ENCODE measurements at places on chromosomes 4 and X. TPM values are rescaled to one million over a fixed set of nuclear protein-coding genes. Genes with fewer than 3 reads are reported as not detected.

DNA sequence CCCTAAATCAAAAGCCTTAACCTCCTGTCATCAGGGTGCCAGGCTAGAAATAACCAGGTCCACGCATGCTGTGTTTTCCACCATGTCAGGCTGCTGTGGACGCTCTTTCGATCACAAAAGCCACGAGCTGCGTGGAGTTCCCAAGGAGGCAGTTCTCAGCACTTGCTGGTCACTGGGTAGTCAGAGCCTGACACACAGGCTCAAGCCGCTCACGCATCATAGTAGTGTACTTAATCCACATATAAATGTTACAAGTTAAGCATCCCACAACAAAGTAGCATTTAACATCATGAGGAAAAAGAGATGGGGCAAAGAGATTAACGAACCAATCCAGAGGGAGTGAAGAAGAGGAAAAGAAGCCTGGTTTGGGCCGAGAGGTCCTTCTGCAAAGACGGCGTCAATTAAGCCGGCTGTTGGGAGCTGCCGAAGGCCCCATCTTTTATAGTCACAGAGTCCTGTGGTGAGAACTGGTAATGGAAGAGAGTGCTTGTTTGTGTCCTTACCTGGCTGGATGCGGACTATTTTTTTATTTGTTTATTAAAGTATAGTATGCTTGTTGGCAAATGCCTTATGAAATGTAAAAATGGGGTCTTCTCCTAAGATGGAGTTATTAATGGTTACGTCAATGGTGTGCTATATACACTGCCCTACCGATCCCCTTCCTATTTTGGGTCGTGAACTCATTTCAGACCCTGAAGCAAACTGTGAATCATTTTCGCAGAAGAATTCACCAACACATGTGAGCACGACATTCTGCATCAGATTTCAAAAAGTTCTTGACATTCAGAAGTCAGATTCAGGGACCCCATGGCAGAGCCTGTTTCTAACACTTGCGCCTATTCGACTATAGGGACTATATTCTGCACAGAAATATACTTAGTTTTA lies 675 bp downstream of the PRIMPOL start:
- peak overlapping the region; percentile 92 for H3K4me3 ChIP-seq
- H3K4me1 ChIP-seq: peaks cover 31% of the 10 kb centered on the region
- no peaks in the 10 kb centered on the region for H3K27me3 ChIP-seq
- peak; percentile 11 for DNase-seq

DNA sequence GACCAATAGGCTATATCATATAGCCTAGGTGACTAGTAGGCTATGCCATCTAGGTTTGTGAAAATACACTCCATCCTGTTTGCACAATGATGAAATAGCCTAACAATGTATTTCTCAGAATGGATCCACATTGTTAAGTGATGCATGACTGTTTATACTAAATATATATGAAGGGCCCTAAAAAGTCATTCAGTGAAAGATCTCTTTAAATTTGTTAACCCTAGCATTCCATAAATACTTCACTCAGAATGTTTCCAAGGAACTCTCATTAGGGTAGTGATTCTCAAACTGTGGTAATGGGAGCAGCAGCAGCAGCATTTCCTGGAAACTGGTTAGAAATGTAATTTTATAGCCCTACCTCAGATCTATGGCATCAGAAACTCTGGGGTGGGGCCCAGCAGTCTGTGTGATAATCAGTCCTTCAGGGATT lies 74.9 kb downstream of the PRRG1 start:
- no peak for DNase-seq
- H3K4me3 ChIP-seq: no peak overlapping the region
- no peaks in the 10 kb centered on the region for H3K36me3 ChIP-seq
- no peak overlapping the region for H3K27ac ChIP-seq

The GATB gene
- 13.6 TPM for polyA plus RNA-seq

DNA sequence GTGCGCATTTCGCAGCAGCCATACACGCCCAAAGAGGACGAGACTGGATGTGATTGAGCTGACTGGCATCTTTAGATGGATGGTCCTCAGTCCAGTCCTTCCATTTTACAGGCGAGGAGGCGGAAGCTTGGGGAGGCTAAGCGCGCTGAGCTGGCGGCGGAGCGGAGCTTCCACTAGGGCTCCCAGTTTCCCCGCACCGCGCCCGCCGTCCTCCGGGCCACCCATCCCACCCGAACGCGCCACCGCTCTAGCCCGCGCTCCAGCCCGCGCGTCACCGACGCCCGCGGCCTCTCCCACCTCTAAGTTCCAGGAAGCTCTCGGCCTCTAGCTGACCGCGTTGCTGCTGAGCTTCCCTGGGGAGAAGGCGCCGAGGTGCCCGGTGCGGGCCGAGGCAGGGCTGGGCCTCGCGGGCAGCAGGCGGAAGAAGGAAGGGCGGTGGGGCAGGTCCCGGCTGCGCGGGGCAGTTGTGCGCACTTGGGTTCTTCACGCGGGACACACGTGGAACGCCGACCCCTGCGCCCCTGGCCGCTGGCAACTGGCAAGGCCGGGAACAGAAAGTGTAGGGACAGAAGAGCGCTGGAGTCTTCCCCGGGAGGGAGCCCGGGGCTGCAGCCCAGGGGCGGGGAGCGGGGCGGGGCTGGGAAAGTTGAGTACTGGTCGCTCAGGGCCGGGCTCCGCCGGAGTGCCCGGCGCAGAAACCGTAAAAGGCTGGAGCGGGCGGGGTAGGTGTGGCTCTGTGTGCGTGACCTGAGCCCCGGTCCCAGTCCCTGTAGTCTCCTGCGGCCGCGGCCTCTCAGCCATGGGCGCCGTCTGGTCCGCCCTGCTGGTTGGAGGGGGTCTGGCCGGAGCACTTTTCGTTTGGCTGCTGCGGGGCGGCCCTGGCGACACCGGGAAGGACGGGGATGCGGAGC lies at the start of gene STBD1:
STBD1 (plus strand) TSS at position 763 of the 911 bp plus-strand sequence; CDS start at position 800, 37 bp downstream.
- peaks cover 18% of the 10 kb centered on the region for H3K4me1 ChIP-seq
- peak within 1 kb of the TSS; percentile 20 for H3K27ac ChIP-seq
- H3K4me3 ChIP-seq: peak within 1 kb of the TSS; percentile 62
- DNase-seq: peak; percentile 54
